Activated CD8-positive, alpha-beta T cell treated with anti-CD3 and anti-CD28 coated beads for 36 hours (primary cell): ENCODE measurements at places on chromosomes 7 and 10.

GRCh38 chr7:79478386-79478785 lies 24.9 kb upstream of the MAGI2 start:
- DNase-seq = no peak

DNA sequence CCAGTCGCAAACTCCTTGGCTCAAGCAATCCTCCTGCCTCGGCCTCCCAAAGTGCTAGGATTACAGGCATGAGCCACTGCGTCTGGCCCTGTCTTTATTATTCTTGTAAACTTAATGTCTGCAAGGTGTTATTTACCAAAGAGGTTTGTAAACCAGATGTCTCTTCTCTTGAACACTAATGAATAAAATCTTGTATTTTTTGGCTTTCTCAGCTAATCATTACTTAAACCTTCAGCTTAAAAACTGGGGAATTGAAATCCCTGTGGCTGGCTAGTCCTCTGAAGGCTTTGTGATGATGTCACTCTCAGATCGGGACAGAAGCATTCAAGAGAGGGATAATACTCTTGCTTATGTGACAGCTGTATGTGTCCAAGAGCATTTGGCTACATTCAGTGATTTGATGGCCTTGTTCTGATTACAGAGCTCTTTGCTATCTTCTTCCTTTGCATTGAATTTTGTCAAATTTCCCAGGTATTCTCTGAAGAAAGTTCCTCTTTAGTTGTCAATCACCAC lies 130.3 kb downstream of the BICC1 start:
- no peak for DNase-seq

- DNase-seq = peak; percentile 49
Measured at GRCh38 chr7:134613623-134614347, 32.9 kb upstream of the BPGM start.

DNA sequence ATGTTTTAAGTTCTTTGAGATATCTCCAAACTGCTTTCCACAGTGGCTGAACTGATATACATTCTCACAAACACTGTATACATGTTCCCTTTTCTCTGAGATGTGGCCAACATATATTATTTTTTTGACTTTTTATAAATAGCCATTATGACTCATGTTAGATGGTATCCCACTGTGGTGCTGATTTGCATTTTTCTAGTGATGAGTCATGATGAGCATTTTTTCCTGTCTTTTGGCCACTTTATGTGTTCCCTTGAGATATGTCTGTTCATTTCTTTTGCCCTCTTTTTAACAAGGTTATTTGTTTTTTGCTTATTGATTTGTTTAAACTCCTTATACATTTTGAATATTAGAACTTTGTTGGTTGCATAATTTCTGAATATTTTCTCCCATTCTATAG lies 1055.1 kb downstream of the NXPH1 start:
- DNase-seq = no peak

- DNase-seq = no peak
Measured at GRCh38 chr10:27890971-27891370, 107.9 kb downstream of the ODAD2 start.

GRCh38 chr7:116669769-116670168 lies 2.2 kb upstream of the MET start:
- DNase-seq = no peak

GRCh38 chr10:31064348-31064747 lies 32.7 kb upstream of the ZNF438 start:
- DNase-seq = no peak

- no peak for DNase-seq
Measured at GRCh38 chr10:92142949-92143348, 147.9 kb downstream of the CPEB3 start.

- no peak for DNase-seq
Measured at GRCh38 chr10:14671386-14671831, 103.3 kb downstream of the FAM107B start.

- no peak for DNase-seq
Measured at GRCh38 chr10:62374862-62375710, 917 bp downstream of the ZNF365 start.

- DNase-seq = no peak
Measured at GRCh38 chr10:43628956-43629355, 19.7 kb downstream of the ZNF32 start.

GRCh38 chr10:43395571-43396060 lies 13.4 kb downstream of the HNRNPF start:
- peak; percentile 64 for DNase-seq

DNA sequence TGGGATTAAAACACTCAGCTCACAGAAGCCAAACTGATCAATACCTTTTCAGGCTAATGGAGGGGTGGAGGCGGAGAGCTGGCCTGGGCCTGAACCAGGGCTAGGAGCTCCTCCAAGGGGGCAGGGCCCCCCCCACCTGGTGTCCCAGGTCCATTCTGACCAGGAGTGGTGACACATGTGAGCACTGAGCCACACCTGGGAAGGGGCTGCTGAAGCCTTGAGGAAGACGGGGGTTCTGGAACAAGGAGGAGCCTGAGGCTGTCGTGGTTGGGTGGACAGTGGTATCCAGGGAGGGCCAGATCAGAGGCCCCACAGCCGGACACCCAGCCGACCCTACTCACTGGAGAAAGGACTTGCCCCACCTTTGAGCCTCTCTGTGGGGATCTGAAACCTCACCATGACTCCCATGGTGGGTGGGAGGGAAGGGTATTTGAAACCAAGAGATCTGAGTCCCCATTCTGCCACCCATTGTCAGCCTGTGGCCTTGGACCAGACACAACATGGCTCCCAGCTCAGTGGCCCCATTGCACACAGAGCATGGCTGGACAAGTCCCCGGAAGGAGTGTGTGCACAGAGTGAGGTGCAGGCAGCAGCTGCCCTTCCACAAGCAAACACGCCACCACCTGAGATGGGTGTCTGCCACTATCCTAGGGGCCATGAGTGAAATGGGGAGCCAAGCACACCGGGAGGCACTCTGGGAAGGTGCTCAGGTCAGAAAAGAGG lies 12.4 kb downstream of the TMEM273 start:
- DNase-seq = no peak

DNA sequence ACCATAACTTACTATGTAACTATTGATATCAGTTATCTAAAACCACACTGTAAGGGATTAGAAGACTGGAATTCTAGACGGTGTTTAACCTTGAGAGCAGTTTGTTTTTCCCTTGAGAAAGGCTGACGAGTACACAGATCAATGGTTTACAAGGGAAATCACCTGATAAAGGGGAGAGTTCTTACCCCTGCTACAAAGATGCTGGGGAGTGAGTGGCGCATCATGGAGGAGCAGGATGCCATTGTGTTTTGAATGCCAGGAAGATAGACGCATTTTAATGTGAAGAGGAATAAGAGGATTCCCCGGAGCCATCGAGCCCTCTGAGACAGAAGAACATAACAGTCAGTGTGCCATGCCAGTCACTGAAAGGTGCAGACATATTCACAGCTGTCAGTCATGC lies 145.2 kb downstream of the PKD1L1 start:
- no peak for DNase-seq

DNA sequence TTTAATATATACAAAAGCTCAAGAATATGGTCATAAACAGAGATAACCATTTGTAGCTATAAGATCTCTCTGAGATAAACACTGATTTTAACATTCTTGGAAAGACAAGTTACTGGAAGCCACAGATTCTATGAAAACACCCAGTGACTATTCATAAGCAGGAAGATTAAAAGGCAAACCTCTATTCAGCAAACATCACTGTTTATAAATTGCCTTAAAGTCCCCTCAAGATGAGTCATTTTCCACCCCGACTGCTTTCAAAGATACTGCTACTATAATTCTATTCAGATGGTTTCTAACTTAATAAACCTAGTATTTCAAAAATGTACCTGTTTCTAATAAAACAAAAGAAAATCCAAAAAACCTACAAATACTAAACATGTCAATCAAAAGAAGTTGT lies 21.0 kb downstream of the TM9SF3 start:
- no peak for DNase-seq

- DNase-seq = no peak
Measured at GRCh38 chr10:12633776-12634620, 284.7 kb downstream of the CAMK1D start.

DNA sequence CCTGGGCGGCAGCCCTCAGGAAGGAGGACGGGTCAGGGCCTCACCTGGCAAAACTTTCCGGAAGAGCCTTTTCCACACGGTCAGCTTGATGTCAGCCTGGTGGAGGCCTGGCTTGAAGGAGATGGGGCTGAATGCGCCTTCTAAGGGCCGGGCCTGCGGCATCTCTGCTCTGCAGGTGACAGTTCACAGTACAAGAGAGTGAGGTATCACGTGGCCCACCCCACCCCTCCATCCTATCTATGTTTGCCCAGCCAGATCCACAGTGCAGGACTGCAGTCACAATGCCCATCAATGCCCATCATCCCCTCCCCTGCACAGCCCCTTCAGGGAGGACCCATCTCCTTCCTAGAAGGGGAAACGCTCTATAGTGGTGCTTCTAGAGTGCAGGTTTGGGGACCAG lies 7.9 kb upstream of the NSUN5 start:
- no peak for DNase-seq

- DNase-seq = no peak
Measured at GRCh38 chr7:12221414-12221813, 10.3 kb downstream of the TMEM106B start.

- no peak for DNase-seq
Measured at GRCh38 chr10:48523212-48523819, 81.6 kb downstream of the ARHGAP22 start.

DNA sequence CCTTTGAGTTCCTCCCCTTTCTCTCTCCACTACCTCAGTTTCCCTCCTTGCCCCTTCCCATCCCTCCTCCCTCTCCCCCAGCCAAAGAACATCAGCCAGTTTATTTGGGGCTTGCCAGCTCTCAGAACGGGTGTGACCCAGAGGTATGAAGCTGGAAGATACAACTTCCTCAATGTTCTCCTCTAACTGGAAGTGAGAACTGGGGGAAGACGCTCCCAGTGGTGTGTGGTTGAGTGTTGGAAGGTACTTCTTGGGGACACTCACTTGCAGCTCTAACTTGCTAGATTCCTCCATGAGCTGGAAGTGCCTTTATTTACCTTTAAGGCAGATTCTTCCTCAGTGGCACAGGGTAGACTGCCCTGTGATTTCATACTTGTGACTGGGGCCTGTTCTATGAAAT lies 110.5 kb upstream of the HABP2 start:
- no peak for DNase-seq

DNA sequence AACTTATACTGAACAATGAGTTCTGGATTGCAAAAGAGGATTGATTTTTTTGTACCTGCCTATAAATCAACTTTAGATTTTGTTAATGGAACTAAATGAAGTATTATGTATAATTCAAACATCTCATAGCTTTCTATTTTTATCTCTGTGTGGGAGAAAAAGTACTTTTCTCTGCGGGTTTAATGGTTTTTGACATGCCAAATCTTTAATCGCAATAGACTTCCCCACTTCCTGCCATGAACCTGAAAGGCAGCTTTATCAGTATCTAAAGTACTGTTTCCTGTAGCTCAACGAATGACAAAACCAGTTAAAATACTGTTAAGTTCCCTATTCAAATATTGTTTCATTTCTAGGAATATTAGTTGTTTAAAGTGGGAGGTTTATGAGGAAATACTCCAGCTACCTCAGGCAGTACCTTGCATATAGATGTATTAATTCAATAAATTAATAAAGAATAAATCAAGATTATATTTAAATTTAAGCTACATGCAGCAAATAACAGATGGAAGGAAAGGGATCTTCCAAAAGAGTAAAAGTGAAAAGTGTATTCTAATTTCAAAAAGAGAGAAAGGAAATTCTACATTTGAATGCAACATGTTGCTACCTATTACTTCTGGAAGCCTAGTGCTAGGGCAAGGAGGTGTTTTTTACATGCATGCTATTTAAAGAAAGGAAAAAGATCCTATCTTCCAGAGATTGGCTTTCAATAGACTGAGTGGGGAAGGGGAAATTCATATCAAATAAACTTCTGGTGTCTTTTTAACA lies 75.9 kb downstream of the SVOPL start:
- no peak for DNase-seq

GRCh38 chr10:98138031-98138430 lies 3.6 kb downstream of the R3HCC1L start:
- no peak for DNase-seq

DNA sequence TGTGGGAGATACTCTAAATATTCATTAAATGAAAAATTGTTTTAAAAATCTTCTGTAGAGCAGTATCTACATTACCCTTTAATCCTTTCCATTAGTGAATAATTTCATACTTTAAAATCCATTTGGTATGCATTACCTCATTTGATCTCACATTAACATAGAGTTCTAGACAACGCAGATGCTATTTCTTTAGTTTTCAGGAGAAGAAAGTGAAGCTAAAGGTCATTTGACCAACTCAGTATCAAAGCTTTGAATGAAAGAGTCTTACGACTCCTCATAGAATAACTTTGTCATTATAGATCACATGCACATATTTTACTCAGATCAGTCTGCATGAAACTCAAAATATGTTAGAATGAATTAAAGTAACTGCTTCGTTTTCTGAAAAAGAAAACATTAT lies 460.2 kb downstream of the DNAJB9 start:
- DNase-seq = no peak

DNA sequence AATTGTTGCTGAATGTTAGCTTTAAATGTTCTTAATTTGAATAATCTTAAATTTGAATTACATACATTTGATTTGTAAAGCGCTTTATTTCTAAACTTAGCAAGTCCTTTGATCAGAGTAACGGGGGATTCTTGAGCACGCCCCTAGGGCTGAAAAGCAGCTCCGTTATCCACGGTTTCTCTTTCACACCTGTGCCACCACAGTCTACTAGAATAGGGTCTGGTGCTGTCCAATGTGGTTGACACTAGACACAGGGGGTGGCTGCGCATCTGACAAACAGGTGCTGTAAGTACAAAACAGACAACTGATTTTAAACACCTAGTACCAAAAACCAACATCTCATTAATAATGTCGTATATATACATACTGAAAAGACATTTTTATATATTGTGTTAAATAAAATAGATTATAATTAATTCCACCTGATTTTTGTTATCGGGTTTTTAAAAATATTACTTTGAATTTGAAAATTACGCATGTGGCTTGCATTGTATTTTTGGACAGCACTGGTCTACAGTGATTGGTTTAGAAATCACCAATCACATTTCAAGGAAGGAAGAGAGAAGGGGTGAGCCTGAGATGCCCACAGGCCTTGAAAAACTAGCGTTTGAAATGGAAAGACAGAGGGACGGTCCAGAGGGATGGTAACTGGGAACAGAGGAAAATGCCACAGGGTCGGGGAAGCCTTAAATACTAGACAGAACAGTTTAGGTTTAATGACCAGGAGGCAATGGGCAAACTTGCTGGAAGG lies 7.3 kb downstream of the SEPHS1 start:
- DNase-seq = peak; percentile 66

DNA sequence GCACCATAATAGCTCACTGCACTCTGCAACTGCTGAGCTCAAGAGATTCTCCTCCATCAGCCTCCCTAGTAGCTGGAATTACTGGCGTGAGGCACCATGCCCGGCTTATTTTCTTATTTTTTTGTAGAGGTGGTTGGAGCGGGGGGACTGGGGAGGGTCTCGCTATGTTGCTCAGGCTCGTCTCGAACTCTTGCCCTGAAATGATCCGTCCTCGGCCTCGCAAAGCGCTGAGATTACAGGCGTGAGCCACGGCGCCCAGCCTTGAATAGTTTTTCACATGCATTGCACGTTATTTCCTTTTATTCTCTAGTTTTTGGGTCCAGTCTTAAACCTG lies 526 bp upstream of the LAMTOR4 start:
- DNase-seq = no peak
